ENCODE measurements at places on chromosomes 2 and 18.

DNA sequence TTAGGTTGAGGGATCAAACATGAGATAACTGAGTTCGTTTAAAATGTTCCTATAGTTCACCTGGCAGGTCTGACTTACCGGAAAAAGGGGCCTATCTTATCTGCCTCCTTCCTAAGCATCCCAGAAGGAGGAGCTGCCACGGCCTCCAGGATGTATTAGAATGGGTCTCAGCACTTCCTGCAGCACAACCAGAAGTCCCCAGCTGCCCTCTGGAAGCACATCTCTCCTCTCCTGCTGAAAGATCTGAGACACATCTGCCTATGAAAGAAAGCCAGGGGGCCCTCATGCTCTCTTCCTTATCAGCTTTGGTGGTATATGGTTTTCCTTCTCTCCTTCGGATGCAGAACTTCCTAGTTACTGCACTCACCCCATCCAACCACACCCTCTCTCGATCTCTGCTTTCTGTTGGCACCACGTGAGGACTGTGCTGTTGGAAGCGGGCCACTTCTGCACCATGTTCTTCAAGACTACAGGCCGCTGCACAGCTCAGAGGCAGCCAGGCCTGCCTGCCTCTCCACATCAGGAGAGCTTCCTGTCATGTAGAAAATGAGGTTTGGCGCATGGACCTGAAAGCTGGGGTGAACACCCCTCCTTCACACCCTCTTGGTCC, 6.5 kb downstream of the IGFBP5 start:
- DNase-seq, result no peak

DNA sequence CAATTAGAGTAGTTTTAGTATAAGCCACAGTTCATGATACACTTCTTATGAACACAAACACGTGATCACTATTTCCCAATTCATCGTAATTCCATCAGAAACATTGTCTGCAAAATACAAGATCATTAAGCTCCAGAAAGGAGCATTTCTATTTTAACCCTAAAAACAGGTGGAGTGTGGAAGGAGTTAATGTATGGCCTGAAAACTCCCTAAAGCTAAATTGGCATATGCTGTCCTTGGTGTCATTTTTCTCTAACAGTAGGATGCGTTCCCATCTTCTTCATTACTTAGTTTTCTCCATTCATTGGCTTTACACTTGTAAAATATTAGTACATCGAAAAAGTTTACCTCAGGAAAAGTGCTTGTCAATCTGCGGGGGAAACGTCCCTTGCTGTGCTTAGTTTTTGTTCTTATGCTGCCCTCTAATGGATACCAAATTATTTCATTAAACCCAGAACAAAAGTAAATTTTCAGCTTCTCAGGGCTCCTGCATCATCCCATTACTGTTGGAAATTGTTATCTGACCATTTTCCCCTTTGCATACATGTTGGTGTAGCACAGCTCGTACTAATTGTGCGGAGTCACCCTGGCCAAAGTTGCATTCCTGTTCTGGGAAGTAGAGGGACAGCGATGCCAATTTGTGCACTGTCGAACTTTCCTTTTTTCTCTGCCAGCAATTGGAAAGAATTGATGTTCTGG, 153.4 kb downstream of the GPD2 start:
- peak; percentile 49 for DNase-seq

DNA sequence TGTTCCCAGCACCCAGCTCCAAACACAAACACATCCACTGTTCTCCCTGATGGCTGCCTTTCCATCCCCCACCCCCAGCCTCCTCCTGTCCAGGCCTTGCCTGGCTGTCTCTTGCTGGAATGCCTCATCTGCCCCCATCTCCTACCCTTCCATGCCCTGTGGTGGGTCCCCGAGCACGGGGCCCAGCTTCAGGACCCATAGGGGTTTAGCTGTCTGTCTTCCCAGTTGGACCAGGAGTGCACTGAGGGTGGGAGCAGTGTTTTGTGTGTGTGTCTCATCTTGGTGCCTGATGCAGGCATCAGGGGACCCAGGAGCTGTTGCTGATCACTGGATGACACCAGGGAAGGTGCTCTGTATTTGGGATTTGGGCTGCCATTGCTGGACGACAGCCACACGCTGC, 34.5 kb downstream of the GLI2 start:
- no peak for DNase-seq

- DNase-seq, result peak; percentile 15
Measured at GRCh38 chr2:70890469-70891065, 45.1 kb upstream of the ATP6V1B1 start.

DNA sequence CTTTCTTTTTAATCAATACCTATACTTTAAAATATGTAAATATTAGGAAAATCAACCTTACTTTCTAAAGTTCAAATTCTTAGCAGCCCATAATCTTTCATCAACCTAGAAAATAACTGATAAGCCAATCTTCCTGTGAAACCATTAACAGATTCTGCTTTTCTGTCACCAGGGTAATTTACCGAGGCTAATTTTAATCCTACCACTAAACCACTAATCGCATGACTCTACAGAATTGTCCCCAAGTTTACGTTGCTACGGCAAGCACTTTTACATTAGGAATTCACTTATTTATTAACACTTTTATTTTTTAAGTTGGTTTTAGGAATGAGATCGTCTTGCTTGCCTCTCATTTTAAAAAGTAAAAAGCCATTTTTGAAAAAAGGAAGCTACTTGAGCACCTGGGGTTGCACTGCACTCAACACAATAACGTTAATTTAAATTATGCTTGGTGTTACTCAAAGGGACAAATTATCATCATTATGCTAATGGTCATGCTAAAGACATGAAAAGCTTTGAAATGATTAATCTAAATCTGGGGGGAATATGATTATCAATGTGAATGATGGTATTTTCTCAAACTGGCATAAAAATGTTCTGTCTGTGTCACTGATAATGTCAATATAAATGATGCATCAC, 10.2 kb downstream of the ZNF516 start:
- DNase-seq, result no peak

DNA sequence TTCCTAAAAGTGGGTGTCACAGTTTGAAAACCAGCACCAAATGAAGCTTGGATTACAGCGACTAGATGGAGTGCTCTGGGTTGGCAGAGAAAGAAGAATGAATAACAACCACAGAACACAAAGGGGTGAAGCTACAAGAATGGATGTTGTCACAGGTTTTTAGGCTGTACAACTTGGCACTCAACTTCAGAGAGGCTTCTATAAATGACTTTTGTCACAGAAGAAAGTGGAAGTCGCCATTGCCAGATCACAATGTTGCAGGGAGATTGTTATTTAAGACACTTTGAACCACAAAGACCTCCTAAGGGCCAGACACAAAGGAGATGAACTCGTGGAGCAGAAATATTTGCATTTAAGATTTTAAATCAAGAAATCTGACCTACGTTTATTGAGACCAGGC, 354.2 kb downstream of the CDH7 start:
- DNase-seq, result no peak

- DNase-seq, result no peak
Measured at GRCh38 chr2:191488135-191488534, 189.8 kb upstream of the NABP1 start.

DNA sequence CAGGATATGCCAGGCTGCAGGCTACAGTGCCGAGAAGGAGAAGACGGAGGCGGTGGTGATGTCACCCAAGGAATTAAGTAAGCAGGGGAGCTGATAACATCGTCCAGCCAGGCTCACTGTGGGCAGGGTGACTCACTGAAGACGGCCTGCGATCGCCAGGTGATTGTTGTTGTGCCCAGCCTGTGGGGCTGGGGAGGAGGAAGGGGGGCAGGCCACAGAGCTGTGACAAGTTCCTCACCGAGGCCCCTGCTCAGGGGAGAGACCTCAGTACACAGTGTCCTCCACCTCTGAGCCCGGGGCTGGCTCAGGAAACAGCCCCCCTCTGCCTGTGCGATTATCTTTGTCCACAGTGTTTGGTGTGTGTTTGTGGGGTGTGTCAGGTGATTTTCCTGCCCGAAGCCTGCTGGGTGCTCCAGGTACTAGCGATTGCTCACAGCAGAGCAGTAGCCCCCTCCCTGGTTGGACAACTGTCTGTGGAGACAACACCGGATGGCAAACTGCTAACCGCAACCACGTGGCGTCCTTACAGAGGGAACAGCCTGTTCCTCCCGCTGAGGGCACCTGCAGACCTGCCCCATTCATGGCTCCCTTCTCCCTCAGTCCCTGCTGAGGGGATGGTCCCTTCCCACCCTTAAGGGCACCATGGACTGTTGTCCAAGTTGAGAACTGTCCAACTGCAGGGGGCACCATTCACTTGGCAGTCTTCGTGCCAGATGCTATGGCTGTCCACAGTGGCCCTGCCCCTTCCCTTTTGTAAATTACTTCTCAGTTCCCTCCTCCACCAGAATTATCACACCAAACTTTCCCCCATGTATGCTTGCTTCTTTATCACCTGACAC, 95.1 kb downstream of the ZFP36L2 start:
- DNase-seq, result peak; percentile 97

- DNase-seq, result no peak
Measured at GRCh38 chr2:96025194-96025492, 9.6 kb downstream of the GPAT2 start.

DNA sequence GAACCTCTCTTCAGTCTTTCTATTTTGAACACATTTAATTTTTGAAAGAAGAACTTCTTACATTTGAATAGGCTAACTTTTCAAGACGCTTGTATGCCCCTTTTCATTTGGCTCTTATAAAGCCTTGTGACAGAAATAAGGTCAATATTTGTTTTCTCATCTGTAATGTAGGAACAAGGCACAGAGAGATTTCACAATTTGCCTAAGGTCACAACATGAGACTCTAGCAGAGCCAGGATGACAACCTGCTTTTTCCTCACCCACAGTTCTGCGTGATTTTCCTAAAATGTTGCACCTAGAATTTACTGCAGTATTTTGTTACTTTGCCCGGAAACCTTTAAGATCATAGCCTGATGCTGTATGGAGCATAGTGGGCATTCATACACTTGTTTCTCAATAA, 67.4 kb downstream of the TXNL1 start:
- DNase-seq, result no peak

- no peak for DNase-seq
Measured at GRCh38 chr18:60050821-60051220, 151.0 kb downstream of the PMAIP1 start.

DNA sequence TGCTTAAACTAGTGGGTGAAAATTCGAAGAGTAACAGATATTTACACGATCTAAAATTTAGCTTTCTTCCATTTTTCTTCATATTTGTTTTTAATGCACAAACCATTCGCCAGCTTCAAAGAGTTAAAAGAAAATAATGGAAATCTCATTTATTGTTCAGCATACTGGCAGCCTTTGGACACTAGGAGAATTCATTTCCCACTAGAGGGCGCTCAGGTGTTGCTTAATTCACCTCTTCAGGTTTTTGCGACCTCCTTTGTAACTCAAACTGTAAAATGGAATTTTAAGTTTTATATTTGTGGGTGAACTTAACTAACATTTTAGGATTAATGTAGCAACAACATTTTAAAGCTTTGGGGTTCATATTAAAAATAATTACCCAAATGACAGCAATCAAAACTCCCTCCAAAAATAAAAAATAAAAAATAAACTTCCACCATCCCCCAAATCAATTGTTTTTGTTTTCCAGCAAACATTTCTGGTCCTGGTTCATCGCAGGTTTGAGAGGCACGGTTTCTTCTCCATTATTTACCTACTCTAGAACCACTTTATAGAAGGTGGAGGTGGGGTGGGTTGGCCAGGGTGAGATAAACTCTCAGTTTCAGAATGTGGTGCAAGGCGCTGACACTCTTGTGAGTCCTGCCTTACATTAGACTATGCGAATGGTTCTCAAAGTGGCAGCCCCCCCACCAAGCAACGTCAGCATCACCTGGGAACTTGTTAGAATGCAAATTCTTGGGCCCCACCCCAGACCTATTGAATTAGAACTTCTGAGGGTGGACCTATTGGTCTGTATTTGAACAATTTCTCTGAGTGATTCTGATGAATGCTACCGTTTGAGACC, 24.7 kb upstream of the PNPT1 start:
- DNase-seq, result peak; percentile 74
